ENCODE measurements at places on chromosomes 16 and 17.
A peak's percentile ranks its signal among the peaks of the same experiment; 100 is the strongest.

- no peak for DNase-seq
These were observed 7.6 kb downstream of the MRM1 start for GRCh38 chr17:36608794-36609497.

DNA sequence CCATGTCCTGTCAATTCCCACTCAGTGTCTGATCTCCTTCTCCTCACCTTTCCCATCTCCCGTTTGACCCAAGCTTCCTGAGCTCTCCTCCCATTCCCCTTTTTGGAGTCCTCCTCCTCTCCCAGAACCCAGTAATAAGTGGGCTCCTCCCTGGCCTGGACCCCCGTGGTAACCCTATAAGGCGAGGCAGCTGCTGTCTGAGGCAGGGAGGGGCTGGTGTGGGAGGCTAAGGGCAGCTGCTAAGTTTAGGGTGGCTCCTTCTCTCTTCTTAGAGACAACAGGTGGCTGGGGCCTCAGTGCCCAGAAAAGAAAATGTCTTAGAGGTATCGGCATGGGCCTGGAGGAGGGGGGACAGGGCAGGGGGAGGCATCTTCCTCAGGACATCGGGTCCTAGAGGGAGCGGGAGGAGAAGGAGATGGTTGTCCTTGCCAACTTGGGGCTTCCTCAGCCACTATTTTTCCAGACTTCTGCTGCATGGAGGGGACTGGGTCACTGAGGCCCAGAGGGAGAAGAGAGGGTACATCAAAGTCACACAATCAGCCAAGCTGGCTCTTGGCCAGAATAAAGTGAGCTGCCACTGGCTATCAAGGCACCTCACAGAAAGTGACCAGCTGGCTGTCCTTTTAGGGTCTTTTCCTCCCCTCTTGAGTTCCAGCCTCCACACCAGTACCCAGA lies 1.9 kb upstream of the TBC1D10B start:
- DNase-seq: no peak

GRCh38 chr17:39576187-39576586 lies 31.5 kb downstream of the NEUROD2 start:
- DNase-seq: no peak

GRCh38 chr16:55567382-55567781 lies 898 bp downstream of the CAPNS2 start:
- peak; percentile 3 for DNase-seq

GRCh38 chr17:79372470-79373238 lies 238.2 kb downstream of the RBFOX3 start:
- no peak for DNase-seq

- DNase-seq: no peak
These were observed 120.2 kb upstream of the XYLT1 start for GRCh38 chr16:17590711-17591654.

DNA sequence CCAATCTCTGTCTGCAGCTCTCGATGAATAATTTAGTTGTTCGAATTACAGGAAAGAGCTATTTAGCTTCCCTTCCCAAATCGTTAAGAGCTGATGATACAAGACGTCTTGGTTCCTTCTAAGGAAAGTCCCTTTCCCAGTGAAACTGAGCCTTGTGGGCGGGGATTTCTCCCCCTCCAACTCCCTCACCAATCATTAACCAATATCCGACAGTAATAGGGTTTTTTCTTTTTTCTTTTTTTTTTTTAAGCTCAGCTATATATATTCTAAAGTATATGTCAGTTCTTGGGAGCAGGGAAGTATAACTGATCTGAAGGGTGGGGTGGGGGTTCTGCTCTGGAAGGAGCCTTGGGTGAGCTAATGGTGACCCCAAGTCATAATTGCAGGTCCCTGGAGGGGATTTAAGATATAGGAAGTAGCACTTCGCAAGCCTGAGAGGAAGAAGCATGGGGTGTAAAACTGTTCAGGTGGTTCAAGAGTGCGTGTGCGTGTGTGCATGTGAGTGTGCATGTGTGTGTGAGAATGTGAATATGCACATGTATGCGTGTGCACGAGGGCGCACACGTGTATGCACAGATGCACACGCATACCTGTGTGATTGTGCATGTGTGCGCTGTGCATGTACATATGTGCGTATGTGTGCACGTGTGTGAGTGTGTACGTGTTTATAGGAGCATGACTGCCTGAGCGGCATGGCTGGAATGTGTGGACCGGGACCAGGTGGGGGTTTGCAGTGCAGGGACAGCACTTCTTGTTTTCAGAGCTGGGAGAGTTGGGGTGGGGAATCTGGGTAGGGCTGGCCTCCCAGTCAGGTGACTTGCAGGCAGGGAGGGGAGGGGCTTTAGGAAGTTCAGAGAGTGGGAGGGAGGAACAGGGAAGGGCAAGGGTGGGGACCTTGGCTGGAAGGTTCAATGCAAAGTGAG lies 42.7 kb downstream of the SOCS3 start:
- DNase-seq: no peak

- no peak for DNase-seq
These were observed 127.7 kb downstream of the XYLT1 start for GRCh38 chr16:17343028-17343427.

DNA sequence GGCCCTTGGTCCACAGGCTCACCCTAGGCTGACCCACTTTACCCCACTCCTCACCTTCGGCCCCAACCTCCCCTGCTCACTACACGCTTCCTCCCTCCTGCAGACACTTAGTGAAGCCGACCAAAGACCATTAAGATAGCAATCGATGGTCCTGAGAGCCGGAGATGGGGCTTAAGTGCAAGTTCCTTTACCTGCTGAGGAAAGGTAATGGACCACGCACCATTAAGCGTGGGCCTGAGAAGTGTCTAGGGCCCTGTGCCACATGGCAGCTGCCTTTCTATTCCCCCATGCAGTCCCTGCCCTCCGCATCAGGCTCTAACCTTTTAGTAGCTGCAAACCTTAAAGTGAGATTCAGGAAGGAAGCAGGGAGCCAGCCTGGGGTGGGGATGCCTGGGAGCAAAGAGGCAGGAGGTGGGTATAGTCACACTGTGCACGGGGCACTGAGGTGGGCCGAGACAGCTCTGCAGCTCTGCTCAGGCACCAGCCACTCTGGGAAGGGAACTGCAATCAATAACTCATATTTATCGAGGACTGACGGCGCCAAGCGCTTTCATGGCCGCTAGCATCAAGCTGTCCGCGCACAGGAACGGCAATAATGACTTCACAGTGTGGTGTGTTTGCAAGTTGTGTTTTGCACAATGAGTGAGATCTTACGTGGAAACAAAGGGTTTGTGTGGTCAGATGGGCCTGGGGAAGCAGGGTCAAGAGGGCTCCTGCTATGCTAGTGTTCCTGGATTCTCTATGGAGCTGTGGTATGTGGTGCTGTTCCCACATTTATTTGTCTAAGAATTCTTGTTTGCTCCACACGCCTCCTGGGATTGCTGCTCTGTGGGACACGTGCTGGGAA lies 84.9 kb upstream of the CDC42EP4 start:
- no peak for DNase-seq

- no peak for DNase-seq
These were observed 5.4 kb upstream of the GOSR2 start for GRCh38 chr17:46917516-46917915.

DNA sequence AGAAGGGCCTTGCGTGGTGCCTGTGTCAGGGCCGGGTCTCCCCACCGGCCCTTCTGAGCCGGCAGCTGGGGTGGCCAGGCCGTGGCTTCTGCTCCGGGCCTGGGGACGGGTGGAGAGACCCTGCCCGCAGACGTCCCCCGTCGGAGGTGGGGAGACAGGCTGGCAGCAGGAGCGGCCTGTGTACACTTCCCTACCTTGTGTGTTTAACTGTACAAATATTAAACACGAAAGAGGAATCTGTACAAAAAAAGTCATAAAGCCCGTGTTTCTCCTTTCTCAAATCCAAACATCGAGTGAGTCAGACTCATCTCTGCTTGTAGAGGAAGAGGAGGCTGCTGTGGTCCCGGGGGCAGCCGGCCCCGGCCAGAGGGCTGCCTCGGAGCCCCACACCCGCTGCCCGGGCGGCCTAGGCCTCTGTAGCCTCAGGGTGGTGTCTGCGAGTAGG lies 2.0 kb downstream of the CACNA1H start:
- no peak for DNase-seq

DNA sequence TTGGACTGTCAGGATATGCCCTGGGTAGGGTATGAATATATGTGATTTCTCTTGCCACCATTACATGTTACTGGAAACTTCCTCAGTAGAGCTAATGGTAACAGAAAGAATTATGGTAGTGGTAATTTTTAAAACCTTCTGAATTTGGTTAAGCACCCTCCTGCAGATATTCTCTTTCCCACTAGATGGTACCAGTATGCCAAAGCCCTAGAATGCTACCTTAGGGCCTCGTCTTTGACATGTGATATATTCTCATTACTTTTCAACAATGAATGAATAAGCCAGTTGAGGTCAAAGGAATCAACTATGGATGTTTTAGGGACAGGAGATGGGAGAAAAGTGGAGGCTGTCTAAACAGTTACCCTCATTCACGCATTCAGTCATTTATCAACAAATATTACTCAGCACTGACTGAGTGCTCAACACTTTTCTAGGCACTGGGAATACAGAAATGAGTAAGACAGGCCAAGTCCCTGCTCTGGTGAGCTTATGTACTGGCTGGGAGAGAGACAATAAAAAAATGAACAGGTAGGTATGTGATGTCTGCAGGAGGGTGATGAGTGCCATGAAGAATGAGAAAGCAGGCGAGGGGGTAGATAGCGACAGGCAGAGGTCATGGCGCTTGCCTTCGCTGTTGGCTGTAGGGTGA lies 14.7 kb downstream of the CDH13 start:
- DNase-seq: no peak

DNA sequence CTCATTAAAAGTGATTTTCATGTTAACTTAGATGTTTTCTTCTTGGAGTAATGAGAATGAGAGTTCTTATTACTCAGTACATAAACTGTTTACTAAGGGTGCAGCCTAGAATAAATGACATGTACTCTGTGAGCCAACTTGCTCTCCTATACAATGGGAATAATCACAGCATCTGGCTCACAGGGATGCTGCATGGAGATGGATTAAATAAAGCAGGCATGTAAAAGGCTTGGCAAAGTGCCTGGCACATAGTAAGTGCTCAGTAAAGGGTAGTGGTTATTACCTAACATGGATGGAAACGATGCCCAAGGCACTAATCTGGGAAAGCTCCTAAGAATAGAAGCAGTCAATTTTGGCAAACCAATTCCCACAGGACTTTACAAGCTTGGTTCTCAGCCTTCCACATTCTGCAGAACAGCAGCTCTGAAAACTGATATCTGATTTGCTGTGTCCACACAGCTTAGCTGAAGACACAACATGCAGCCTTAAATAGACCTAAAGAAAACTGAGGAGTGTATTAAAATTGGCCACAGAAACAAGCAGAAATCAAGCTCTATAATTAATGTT lies 176.1 kb downstream of the ABCC12 start:
- no peak for DNase-seq

- DNase-seq: no peak
These were observed 4.7 kb upstream of the IL17C start for GRCh38 chr16:88633684-88634140.

GRCh38 chr16:66335704-66336329 lies 30.7 kb upstream of the CDH5 start:
- DNase-seq: no peak

GRCh38 chr16:51550800-51551347 lies 399.8 kb upstream of the SALL1 start:
- DNase-seq: no peak

DNA sequence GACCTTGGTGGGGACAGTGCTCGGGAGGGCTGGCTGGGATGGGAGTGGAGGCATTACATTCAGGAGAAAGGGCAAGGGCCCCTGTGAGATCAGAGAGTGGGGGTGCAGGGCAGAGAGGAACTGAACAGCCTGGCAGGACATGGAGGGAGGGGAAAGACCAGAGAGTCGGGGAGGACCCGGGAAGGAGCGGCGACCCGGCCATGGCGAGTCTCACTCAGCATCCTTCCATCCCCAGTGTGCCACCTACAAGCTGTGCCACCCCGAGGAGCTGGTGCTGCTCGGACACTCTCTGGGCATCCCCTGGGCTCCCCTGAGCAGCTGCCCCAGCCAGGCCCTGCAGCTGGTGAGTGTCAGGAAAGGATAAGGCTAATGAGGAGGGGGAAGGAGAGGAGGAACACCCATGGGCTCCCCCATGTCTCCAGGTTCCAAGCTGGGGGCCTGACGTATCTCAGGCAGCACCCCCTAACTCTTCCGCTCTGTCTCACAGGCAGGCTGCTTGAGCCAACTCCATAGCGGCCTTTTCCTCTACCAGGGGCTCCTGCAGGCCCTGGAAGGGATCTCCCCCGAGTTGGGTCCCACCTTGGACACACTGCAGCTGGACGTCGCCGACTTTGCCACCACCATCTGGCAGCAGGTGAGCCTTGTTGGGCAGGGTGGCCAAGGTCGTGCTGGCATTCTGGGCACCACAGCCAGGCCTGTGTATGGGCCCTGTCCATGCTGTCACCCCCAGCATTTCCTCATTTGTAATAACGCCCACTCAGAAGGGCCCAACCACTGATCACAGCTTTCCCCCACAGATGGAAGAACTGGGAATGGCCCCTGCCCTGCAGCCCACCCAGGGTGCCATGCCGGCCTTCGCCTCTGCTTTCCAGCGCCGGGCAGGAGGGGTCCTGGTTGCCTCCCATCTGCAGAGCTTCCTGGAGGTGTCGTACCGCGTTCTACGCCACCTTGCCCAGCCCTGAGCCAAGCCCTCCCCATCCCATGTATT lies 1.1 kb downstream of the CSF3 start:
- DNase-seq: no peak

DNA sequence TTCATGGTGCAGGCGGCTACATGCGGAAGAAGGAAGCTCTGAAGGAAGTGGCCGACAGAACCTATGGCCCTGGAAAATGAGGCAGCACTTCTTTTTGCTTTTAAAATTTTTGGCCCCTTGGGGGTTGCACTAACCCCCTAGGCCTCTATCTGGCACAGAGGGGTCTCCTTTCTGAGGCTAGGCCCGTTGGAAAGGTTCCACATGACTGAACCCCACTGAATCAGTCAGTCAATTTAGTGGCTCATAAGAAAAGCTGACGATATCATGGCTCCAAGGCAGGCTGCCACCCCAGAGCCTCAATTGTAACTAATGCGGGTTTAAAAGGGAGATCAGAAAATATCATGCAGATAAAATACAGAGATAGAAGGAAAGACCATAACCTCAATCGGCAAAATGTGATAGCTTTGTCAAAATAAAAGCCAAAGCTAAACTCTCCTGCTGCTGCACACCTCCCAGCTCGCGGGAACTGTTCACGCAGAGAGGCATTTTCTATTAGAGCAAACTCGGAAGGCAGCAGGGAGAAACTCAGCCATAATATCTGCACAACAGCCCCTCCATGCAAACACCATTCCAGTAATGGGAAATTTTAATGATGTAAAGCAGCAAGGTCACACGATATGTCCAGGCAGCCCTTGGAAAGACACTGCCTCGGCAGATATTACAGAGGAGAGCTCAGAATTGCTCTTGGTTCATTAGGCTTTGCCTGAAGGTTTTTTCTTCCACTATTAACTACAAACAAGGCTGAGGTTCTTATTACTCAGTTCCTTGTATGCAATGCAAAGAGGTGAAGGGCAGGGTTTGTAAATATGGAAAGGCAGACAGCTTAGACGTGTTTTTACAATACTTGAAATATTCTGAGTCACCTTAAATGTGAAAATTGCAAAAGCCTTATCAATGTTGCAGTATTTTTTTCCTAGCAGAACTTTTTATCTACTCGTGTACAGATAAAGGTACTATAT lies 200.4 kb upstream of the PMFBP1 start:
- DNase-seq: no peak

GRCh38 chr17:28763804-28764266 lies 20.0 kb downstream of the TRAF4 start:
- peak; percentile 78 for DNase-seq
